Heart left ventricle (tissue), 16 donors: ENCODE measurements at places on chromosomes 12 and 14.

DNA sequence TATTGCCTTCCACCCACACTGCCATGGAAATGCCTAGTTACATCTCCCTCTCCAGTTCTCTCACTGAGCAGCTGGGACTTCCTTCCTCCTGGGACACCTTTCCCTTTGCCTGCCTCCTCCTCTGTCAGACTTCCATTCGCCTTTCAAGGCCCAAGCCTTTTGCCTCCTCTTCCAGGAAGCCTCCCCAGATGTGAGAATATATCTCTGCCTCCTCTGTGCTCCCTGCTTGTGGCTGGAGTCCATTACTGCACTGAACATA lies 3.1 kb downstream of the IFI27L2 start:
- DNase-seq, result no peak

- no peak for DNase-seq
Measured at GRCh38 chr12:116087399-116087798, 190.1 kb downstream of the MED13L start.

GRCh38 chr12:63982604-63983295 lies 138.2 kb downstream of the SRGAP1 start:
- no peak for DNase-seq

GRCh38 chr12:55847033-55847432 lies 4.3 kb upstream of the MMP19 start:
- no peak for DNase-seq

GRCh38 chr12:65896743-65897142 lies 72.5 kb downstream of the HMGA2 start:
- DNase-seq, result no peak
